ENCODE measurements at places on chromosomes 13 and 19. TPM values are rescaled to one million over a fixed set of nuclear protein-coding genes. Genes with fewer than 3 reads are reported as not detected.

DNA sequence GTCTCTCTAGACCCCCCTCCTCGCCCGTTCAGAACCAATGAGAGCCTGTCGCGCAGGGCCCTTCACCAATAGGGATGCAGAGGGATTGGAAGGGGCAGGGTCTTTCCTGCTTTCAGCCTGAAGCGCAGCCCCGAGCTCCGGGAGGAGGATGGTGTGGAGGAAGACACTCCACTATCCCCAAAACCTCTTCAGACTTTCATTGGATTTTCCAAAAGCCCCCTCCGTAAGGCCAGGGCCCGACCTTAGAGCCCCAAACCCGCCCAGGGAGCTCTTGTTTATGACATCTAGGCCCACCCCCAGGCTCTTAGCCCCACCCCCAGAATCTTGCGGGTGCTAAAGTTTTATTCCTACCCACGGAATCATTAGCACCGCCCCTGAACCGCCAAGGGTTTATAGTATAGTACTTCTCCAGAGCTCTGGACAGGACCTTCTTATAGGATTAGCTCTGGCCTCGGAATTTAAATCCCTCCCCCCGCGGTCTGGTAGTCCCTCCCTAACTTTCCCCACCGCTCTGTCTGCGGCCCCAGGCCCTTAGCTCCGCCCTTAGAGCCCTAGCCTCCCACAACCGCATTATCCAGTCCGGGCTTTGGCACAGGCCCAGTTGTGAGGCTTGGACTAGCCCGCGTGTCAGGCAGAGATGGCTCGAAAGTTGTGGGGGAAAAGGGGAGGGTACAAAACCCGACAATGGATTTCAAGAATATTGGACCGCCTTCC lies 6.6 kb upstream of the EML2 start:
- peak; percentile 76 for DNase-seq

IL17D gene
- total RNA-seq = 6.8 TPM

SERTAD3 gene
- total RNA-seq = 32.2 TPM

GRCh38 chr13:41122838-41123237 lies 9.8 kb downstream of the KBTBD6 start:
- no peak for DNase-seq

REX1BD gene
- total RNA-seq = 18.9 TPM

DNA sequence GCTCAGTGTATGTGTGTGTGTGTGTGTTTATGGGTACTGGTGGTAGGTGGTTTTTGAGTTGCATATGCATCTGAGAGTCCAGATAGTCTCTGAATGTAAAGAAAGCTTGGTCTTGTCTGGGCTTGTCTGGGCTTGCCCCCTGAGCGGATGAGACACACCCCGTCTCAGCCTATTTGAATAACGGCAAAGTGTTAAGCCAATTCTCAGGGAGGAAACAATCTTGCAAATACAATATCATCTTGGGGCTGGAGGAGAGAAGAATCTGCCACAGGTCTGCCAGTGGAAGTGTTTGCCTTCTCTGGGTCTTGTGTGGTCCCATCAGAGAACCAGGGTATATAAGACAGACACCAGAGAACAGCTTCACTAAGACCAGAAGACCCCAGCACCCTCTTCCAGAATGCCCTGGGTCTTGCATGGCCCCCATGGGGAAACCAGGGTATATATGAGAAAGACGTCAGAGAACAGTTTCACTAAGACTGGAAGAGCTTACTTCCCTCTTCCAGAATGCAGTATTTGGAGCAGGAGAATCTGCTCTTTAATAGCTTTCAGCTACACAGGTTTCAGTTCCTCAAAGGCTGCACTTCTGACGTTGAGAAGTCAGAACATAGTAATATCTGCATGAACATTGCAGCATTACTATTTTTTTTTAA lies 13.3 kb downstream of the CD70 start:
- DNase-seq = no peak

- no peak for DNase-seq
These were observed 108.2 kb upstream of the RNF113B start for GRCh38 chr13:98285317-98285716.

DNA sequence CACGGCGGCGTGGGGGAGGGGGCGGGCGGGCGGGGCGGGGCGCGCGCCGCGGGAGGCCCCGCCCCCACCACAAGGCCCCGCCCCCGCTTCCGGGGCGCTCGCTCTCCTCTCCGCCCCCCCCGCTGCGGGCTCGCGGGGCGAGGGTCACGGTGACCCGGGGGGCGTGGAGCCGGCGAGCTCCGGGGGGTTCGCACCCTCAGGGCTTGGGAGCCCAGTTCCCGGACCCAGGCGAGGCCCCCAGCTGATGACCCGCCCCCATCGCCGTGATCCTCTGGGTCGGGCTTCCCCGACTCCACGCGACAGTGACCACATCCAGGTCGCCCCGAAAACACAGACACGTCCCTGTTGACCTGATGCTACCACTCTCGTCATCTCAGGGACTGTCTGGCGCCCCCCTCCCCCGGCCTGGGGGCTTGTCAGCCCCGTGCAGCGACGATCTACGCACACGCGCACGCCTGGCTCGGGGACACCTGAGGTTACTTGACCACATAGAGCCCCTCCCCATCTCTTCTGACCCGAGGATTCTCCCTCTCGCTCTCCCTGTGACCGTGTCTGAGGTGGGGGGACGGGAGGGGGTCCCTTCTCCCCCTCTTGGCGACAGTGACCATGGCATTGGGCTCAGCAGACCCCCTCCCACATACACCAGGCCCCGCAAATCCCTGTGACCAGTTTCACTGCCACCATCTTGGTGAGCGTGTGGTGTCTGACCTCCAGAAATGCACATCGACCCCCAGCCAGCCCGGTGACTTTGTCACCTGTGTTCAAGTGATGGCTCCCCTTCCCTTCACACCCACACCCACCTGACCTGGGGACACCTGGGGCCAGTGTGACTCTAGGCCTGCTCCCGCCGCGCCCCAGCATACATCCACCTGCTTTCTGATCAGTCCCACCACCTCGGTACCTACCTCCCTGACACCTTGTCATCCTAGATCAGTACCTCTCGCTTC lies 670 bp downstream of the MAP2K7 start:
- DNase-seq = no peak

GRCh38 chr19:52600639-52601024 lies 30.5 kb downstream of the ZNF701 start:
- DNase-seq = no peak

ZNF549 gene
- 14.8 TPM for total RNA-seq

ZNF573 gene
- 25.7 TPM for total RNA-seq

- no peak for DNase-seq
These were observed 2.0 kb upstream of the SELENOV start for GRCh38 chr19:39512988-39513387.

- DNase-seq = no peak
These were observed 5.5 kb downstream of the MAST3 start for GRCh38 chr19:18102916-18103542.

DNA sequence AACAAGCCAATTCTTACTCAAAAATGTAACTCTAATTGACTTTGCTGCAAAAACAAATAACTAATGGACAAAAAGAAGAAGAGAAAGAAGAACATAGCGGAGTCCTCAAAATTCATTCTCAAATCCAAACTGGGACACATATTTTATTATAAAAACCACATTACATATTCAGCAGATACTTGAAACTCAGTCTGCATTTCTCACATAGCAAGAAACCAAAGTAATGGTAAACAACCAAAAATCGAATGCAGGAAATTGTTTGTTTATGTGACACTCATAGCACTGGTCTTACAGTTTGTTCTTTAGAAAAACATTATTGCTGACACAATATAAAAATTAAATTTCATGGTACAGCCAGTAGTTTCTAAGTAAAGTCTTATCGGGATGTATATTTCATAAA lies 789.8 kb downstream of the SLITRK6 start:
- no peak for DNase-seq

DNA sequence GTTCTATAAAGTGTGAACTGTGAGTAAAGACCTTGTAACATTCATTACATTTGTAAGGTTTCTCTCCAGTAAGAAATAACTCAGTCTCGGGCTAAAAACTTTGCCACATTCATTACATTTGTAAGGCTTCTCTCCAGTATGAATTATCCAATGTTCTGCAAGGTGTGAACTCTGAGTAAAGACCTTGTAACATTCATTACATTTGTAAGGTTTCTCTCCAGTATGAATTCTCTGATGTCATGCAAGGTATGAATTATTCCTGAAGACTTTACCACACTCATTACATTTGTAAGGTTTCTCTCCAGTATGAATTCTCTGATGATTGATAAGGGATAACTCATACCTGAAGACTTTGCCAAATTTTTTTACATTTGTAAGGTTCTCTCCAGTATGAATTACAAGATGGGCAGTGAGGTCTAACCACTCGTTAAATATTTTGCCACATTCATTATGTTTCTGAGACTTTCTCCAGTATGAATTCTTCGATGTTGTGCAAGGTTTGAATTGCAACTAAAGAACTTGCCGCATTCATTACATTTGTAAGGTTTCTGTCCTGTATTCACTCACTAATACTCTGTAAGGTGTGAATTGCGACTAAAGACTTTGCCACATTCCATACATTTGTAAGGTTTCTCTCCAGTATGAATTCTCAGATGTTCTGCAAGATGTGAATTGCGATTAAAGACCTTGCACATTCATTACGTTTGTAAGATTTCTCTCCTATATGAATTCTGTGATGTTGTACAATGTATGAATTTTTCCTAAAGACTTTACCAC lies 21.2 kb downstream of the ZNF578 start:
- no peak for DNase-seq

- no peak for DNase-seq
These were observed 18.4 kb downstream of the LTBP4 start for GRCh38 chr19:40619333-40620160.

GRCh38 chr13:39326469-39327171 lies 276.4 kb downstream of the LHFPL6 start:
- no peak for DNase-seq

DNA sequence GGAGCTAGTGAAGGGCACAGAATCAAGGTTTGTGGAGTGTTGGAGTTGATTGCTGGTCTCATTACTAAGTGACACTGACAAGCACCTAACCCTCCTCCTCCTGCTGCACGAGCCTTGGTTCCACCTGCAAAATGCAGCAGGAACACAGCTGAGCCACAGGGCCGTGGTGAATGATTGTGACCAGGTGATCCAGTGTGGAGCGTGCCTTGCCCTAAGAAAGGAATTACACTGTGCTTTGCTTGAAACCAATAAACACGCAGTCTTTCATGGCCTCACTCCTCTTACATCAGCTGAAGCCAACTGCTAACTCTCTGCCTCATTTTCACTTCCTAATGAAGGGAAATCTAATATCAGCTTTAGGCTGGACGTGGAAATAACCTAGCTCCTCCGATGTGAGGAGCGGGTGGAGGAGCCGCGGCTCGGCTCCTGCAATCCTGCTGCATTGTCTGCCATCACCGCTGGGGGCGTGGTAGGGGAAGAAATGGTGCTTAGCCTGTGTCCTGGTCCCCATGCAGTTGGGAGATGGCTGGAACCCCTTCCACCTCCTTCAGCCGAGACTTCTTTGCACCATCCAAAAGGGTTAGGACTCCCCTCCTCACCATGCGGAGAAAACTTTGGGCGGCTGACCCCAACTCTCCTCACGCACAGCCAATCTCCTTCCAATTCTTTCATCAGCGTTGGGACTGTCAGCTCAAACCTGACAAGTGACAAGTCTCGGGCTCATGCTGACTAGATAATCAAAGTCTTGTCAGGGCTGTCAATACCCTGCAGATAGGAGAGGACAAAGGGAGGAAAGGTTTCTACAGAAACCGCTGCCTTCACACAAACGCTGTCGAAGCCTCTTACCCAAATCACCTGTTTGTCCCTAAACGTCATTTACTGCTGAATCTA lies 427.9 kb downstream of the ZNF536 start:
- DNase-seq = no peak

DNA sequence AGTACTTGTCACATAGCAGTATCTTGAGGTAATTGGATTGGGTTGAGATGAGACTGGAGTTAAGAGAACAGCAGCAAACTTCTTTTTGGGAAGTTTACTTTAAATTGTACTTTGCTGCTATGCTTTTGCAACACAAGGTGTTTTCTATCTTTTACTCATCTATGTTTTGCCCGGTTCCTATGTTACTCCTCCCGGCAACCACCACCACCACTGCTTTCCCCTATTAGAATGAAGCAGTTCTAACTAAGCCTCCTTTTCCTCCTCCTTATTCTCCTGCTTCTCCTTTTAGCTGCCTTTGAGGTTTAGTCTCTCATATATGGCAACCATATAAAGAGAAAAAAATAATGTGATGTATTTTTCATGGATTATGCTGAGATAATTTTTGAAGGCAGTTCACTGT lies 233.5 kb downstream of the ITGBL1 start:
- DNase-seq = no peak

GRCh38 chr13:18965347-18965855 lies 216.2 kb downstream of the TUBA3C start:
- DNase-seq = no peak

FPR1 gene
- total RNA-seq = 7.1 TPM

- DNase-seq = no peak
These were observed 23.4 kb upstream of the RFC3 start for GRCh38 chr13:33794576-33794975.

FUT6 gene
- total RNA-seq = not detected

GRCh38 chr19:17259934-17260333 lies 4.6 kb downstream of the USHBP1 start:
- no peak for DNase-seq

GRCh38 chr13:48132961-48133360 lies 38.1 kb upstream of the MED4 start:
- DNase-seq = no peak

GRCh38 chr19:35021016-35021415 lies 9.3 kb upstream of the SCN1B start:
- DNase-seq = no peak

DNA sequence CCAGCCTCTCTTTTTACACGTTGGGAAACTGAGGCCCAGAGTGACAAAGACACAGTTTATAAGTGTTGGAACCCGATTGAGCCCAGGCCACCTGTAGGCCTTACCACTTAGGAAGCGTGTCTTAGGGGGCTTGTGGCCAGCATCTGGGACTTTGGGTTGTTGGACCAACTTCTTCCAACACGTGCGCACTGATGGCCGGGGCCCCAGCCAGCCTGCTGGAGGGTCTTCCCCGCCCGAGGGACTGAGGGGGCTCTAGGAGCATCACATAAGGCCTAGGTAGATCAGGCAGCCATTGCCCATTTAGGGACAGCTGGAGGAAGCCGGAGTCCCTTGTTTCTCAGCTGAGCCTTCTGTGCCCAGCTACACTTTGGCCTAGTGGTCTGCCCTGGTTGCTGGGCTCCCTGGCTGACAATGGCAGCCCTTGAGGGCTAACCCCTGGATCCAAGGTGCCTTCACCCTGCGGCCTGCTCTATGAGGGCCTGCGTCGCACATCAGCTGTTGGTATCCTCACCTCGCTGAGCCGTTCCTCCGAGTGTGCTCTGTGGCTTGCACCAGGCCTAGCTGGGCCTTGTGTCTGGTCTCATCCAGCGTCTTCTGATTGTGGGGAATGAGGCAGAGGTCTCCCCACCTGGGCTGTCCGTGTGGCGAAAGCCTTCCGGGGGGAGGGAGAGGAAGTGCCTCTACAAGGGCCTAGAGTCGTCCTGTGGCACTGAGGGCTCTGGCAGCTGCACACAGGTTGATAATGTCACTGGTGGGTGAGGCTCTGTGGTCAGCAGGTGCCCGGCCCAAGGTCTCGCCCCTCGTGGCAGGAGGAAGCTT lies 1.2 kb downstream of the RAB11B start:
- no peak for DNase-seq

DNA sequence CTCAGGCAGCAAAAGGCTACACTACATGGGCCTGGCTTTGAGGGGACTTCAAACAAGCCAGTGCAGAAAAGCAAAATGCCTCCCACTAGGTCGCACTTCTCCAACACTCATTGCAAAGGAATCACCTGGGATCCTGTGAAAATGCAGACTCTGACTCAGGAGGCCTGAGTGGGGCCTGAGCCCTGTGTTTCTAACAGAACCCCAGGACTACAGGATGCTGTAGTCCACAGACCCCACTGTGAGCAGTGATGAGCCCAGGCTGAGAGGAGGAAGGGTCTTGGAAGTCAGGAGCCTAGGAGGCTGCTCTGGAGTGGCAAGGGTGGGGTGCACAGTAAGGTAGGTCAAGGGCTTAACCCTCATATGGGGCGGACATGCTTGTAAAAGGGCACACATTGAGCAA lies 46.7 kb upstream of the SERP2 start:
- DNase-seq = no peak

SOX1 gene
- not detected for total RNA-seq

Measured in urinary bladder (tissue), 4 donors.